ENCODE measurements at places on chromosomes 7 and 10. TPM values are rescaled to one million over a fixed set of nuclear protein-coding genes. Genes with fewer than 3 reads are reported as not detected.

DNA sequence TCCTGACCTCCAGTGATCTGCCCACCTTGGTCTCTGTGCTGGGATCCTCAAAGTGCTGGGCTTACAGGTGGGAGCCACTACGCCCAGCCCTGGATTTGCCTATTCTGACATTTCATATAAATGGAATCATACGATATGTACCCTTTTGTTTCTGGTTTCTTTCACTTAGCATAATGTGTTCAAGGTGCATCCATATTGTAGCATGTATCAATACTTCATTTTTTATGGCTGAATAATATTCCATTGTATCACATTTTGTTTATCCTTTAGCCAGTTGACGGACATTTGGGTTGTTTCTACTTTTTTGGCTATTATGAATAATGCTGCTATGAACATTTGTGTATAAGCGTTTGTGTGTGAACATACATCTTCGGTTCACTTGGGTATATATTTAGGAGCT, 4.8 kb upstream of the HILPDA start:
- peaks cover 5% of the 10 kb centered on the region for H3K4me1 ChIP-seq
- no peaks in the 10 kb centered on the region for H3K27me3 ChIP-seq
- H3K4me3 ChIP-seq, result no peak overlapping the region
- no peaks in the 10 kb centered on the region for H3K36me3 ChIP-seq
- H3K27ac ChIP-seq, result no peak overlapping the region
- DNase-seq, result no peak

- no peak overlapping the region for H3K27ac ChIP-seq
- no peak overlapping the region for H3K4me3 ChIP-seq
- H3K27me3 ChIP-seq, result no peaks in the 10 kb centered on the region
- no peak for DNase-seq
Observed at GRCh38 chr7:85685901-85686300, 499.0 kb upstream of the SEMA3D start.

GRCh38 chr7:128365432-128365831, 3.9 kb upstream of the PRRT4 start:
- no peaks in the 10 kb centered on the region for H3K27me3 ChIP-seq
- no peak overlapping the region for H3K4me3 ChIP-seq
- H3K27ac ChIP-seq, result no peak overlapping the region

GRCh38 chr7:25326501-25327156, 98.3 kb upstream of the NPVF start:
- no peaks in the 10 kb centered on the region for H3K4me1 ChIP-seq
- no peak overlapping the region for H3K4me3 ChIP-seq
- H3K36me3 ChIP-seq, result no peaks in the 10 kb centered on the region

GRCh38 chr10:120262857-120263547, 194.0 kb upstream of the PLPP4 start:
- peaks cover 4% of the 10 kb centered on the region for H3K27me3 ChIP-seq
- H3K4me3 ChIP-seq, result no peak overlapping the region
- DNase-seq, result no peak
- H3K36me3 ChIP-seq, result no peaks in the 10 kb centered on the region

- H3K4me1 ChIP-seq, result no peaks in the 10 kb centered on the region
- no peaks in the 10 kb centered on the region for H3K36me3 ChIP-seq
- H3K4me3 ChIP-seq, result no peak overlapping the region
- no peaks in the 10 kb centered on the region for H3K27me3 ChIP-seq
- peak; percentile 55 for DNase-seq
Observed at GRCh38 chr10:9342885-9343570, 1288.5 kb downstream of the GATA3 start.

DNA sequence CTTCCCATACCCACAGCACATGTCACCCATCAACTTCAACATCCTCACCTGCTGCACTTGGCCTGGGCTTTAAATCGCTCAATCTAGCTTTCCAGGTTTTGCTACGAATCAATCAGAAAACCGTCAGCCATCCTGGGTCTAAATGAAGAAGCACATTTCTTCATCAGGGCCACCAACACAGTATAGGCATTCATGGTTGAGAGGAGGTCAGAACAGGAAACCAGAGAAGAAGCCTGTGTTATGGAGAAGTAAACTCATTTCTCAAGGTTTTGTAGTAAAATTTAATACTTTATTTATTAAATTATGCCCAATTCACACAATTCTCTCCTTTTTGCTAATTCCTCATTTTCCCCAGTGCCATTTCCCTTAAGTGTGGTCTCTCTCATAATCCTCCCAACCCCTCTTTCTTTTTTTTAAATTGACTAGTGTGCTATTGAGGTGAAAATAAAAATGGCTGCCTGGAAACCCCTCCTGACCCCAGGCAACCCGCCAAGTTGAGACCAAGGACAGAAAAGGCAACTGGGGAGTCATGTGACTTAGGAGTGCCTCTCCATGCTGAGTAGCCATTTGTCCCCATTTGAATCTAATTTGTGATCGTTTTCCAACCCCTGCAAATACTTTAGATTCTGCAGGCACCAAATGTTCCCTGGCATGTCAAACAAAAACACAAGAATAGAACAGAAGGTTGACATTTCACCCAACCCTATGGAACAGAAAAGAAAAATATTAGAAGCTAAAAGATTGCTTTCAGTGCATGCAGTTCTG, 181.1 kb upstream of the NAMPT start:
- DNase-seq, result no peak
- no peak overlapping the region for H3K27ac ChIP-seq
- no peak overlapping the region for H3K4me3 ChIP-seq
- H3K27me3 ChIP-seq, result no peaks in the 10 kb centered on the region
- H3K4me1 ChIP-seq, result no peaks in the 10 kb centered on the region
- H3K36me3 ChIP-seq, result no peaks in the 10 kb centered on the region

DNA sequence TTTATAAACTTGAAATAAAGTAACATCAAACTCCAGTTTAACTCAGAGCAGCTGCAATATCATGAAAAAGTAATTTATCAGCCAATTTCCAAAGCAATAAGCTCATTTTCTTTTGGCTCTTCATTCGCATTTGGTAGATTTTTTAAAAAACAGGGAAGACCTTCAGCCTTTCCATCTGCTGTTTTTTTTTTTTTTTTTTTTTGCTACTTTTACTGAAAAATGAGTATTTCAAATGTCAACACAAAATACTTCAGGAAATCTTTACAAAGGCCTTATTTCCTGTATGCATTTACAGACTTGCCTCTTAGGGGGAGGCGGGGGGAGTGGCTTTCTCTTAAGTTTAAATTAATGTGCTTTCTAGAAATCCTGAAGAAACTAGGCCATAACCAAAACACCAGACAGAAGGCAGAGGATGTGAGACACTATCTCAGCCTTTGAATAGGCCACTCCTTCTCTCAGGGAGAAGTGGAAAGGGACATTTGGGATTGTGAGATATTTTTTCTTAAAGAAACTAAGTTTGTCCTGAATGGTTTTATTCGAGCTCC, 91.8 kb downstream of the COL28A1 start:
- no peak overlapping the region for H3K27ac ChIP-seq
- no peaks in the 10 kb centered on the region for H3K36me3 ChIP-seq
- no peaks in the 10 kb centered on the region for H3K27me3 ChIP-seq
- H3K4me3 ChIP-seq, result no peak overlapping the region

- DNase-seq, result no peak
- H3K4me3 ChIP-seq, result no peak overlapping the region
- no peaks in the 10 kb centered on the region for H3K36me3 ChIP-seq
- no peak overlapping the region for H3K27ac ChIP-seq
- no peaks in the 10 kb centered on the region for H3K27me3 ChIP-seq
Observed at GRCh38 chr10:11715815-11716494, 26.2 kb upstream of the ECHDC3 start.

DNA sequence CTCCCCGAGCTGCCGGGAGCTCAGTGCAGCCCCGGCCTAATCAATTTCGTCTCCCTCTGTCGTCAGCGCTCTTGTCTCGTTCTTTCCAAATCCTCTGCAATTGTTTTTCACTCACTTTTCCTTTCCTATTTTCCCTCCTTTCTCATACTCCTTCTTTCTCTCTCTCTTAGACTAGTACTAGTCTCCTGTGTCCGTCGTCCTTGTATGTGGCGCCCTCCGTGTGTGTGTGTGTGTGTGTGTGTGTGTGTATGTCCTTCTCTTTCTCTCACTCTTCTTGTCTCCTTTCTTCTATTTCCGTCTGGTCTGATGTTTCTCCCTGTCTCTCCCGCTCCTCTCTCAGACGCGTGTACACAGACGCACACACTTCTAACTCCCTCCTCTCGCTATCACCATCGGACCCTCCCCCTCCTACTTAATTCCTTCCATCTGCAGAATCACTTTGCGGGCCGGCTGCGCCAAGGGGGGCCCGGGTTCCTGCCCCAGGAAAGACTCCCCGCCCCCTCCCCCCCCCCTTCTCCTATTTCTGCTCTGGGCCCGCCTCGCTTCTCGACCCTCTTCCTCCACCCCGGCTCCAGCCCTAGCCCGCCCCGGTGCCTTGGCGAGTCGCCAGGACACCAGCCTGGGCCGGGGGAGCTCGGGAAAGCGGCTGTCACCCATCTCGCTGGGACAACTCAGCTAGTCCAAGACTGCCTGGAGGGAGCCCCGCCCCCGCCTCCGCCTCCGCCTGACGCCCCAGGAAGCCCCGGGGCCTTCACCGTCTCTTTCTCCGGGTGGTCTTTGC, 743 bp upstream of the ZCCHC24 start:
- peak overlapping the region; percentile 67 for H3K27ac ChIP-seq
- H3K36me3 ChIP-seq, result no peaks in the 10 kb centered on the region
- no peaks in the 10 kb centered on the region for H3K27me3 ChIP-seq
- DNase-seq, result peak; percentile 14

DNA sequence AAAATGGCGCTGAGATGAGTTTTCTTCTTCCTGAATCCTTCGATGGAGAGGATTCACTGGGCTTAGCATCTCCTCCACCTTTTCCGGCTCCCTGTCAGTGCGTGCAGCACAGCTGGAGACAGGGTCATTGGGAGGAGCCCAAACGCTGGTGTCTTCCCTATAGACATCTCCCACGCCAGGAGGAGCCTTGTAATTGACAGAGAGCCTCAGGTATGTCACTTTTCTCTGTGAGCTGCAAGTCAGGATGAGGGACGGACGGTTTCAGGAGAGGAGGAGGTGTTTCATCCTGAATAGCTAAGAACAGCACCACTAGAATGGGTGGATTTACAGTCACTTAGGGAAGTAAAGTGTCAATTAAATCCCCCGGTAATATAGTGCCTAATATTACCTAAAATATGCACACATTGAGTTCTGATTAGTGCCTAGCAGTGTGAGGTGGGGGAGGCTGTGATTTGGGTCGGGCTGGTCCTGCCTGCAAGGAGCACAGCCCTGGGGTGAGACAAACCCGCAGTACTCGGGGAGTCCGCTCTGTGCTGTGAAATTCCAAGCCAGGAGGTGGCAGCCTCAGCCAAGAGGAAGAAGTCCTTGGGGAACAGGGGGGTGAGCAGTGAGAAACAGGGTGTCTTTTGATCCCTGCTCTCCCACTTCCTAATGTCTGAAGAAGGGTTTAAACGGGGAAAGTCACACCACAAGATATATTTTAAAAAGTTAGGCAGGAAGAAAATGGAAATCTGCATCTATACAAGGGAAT, 28.2 kb downstream of the IL15RA start:
- H3K27ac ChIP-seq, result no peak overlapping the region
- no peaks in the 10 kb centered on the region for H3K27me3 ChIP-seq
- DNase-seq, result no peak
- H3K4me1 ChIP-seq, result no peaks in the 10 kb centered on the region

GRCh38 chr10:32055478-32056135, 618 bp downstream of the KIF5B start:
- H3K27ac ChIP-seq, result peak overlapping the region; percentile 83
- no peaks in the 10 kb centered on the region for H3K27me3 ChIP-seq
- DNase-seq, result peak; percentile 63
- H3K4me3 ChIP-seq, result peak overlapping the region; percentile 71

DNA sequence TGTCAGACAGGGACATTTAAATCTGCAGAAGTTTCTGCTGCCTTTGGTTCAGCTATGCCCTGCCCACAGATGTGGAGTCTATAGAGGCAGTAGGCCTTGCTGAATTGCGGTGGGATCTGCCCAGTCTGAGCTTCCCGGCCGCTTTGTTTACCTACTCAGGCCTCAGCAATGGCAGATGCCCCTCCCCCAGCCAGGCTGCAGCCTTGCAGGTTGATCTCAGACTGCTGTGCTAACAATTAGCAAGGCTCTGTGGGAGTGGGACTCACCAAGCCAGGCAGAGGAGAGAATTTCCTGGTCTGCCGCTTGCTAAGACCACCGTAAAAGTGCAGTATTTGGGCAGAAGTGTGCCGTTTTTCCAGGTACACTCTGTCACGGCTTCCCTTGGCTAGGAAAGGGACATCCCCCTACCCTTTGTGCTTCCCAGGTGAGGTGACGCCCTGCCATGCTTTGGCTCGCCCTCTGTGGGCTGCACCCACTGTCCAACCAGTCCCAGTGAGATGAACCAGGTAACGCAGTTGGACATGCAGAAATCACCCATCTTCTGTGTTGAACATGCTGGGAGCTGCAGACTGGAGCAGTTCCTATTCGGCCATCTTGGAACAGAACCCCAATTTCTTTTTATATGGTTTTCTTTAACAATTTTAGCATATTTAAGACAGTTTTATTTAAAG, 28.4 kb upstream of the VWDE start:
- H3K4me1 ChIP-seq, result no peaks in the 10 kb centered on the region
- H3K27me3 ChIP-seq, result no peaks in the 10 kb centered on the region
- no peaks in the 10 kb centered on the region for H3K36me3 ChIP-seq
- no peak for DNase-seq

- H3K27ac ChIP-seq, result no peak overlapping the region
- peaks cover 5% of the 10 kb centered on the region for H3K36me3 ChIP-seq
- no peaks in the 10 kb centered on the region for H3K27me3 ChIP-seq
- no peak overlapping the region for H3K4me3 ChIP-seq
- H3K4me1 ChIP-seq, result no peaks in the 10 kb centered on the region
- DNase-seq, result no peak
Observed at GRCh38 chr10:1024103-1024502, 1.6 kb downstream of the IDI2 start.

DNA sequence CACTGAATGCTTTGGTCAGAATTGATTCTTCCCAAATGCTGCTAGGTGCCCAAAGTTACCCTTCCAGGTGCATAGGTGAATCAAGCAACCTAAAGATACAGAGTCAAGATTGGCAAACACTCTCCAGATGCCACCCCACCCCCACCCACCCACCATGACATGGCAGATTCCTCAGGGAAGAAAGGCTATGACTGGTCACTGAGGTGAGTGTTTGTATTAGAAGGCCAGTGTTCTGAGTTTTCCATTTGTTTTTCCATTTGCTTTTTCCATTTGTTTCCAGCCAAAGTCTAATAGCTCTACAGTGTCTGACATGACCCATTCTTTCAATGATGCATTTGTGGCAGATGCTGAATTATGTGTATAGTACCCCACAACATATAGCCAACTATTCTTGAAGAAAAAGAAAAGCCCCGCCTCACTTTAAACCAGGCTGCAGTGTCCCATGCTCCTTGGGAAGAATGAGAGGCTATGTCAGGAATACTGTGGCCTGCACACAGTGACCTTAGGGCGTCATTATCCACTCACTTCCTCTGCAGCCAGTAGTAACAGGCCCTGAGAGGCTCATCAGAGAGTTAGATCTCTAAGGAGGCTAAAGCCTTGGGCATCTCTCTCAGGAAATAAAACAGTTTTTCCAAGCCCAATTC, 16.1 kb upstream of the HIBADH start:
- H3K27ac ChIP-seq, result no peak overlapping the region
- H3K27me3 ChIP-seq, result no peaks in the 10 kb centered on the region
- no peak overlapping the region for H3K4me3 ChIP-seq
- no peaks in the 10 kb centered on the region for H3K4me1 ChIP-seq
- H3K36me3 ChIP-seq, result no peaks in the 10 kb centered on the region

Gene PLEKHS1
- not detected for total RNA-seq

Gene LRRC17
- total RNA-seq, result 1.1 TPM

Gene SLC26A3
- not detected for total RNA-seq

Gene SPDYE16
- 0.10 TPM for total RNA-seq

Gene MPP7
- 44.7 TPM for total RNA-seq

Gene RPS24
- 1,582 TPM for total RNA-seq

Data from naive thymus-derived CD4-positive, alpha-beta T cell (primary cell).